ENCODE measurements at places on chromosomes 4 and X.

DNA sequence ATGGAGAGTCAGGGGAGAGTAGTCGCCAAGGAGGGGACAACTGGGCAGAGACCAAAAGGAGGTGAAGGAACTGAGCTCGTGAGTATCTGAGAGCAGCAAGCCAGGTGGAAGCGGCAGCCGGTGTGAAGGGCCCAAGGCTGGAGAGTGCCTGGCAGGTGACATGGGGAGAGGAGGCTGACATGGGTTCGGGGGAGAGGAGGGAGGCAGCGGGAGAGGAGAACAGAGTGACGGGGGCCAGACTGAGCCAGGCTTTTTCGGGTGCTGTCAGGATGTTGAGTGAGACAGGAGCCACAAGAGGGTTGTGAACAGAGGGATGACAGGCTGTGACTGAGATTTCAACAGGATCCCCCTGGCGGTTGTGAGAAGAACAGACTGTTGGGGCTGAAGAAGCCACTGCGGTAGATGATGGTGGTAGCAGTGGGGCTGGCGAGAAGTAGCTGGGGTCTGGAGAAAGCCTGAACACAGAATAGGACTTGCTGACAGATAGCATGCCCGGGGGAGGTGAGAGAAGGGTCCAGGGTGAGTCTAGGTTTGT lies 5.7 kb downstream of the ELK1 start:
- no peak for DNase-seq

GRCh38 chr4:101221294-101221693 lies 126.0 kb downstream of the PPP3CA start:
- DNase-seq: no peak

DNA sequence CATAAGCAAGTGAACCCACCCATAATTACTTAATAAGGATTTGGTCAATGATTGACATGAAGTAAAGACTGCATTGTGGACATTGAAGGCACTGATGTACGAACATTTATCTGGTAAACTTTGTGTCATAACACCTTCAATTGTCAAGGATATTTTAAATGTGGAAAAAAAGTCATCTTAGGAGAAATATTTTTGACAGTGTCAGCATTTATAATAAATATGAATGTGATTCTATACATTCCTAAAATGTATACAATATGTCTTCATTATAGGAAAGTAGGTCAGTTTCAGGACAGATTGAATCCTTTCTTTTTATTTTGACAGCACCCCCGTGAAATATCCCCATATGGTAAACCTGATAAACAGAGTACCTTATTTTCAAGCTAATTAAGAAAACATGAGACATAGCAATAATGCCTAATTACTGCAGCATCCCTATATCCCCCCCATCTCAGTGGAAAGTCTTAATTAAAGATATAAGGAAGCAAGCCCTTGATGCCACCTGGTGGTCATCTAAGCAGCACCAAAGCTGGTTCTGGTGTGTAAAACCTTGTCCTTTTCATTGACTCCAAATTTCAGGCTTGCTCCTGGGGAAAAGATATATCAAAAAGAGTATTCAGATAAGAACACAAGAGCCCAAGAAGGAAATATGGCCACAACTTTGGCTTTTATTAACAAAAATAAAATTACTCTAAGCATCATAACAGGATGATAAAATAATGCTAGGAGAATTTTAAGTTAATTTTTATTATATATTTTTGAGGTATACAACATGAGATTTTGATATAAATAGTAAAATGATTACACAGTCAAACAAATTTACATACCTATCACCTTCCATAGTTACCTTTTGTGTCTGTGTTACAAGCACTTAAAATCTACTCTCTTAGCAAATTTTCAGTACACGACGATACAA lies 379.7 kb downstream of the TLL1 start:
- DNase-seq: peak; percentile 21

DNA sequence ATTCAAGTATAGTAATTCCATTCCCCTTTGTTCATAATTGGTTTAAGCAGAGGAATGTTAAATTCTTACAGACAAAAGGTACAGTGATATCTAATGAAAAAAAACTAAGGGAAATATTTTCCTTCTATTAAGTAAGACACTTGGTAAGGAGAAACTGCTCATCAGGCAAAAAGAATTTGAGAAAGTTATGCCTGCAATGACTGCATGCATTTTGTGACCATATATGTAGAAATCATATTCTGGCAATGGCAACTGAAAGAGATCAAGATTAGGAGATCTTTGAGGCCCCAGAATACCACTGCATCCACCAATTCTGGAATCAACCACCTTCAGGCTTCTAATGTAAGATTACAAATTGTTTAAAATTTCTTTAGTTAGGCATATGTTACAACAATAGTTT lies 364.8 kb downstream of the PCDH10 start:
- DNase-seq: no peak

- no peak for DNase-seq
These were observed 153.6 kb downstream of the AR start for GRCh38 chrX:67697452-67697851.

- DNase-seq: no peak
These were observed 139.6 kb upstream of the WDR1 start for GRCh38 chr4:10256203-10256602.

GRCh38 chrX:40663880-40664630 lies 16.7 kb upstream of the CXorf38 start:
- DNase-seq: no peak

GRCh38 chr4:144711700-144712456 lies 65.9 kb downstream of the HHIP start:
- DNase-seq: no peak

DNA sequence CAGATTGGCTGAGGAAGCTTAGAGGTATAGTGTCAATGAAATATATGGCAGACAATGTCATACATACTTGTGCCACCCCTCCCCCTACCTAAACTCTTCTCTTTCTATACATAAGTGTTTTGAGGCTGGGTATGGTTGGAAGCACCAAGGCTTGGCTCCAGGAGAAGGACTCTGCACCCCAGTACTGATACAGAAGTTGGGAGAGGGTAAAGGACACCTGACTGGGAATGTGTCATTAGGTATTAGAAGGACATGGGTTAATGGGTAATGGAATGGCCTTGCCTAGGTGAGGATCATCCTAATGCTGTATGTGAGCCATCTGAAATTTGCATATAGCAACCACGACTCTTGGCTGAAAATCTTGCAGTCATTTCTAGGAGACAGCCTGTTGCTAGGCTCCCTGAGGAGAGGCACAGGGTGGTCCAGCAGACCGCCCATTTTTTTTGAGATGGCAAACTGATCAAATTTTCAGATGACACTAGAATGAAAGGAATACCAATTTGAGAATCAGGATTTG lies 26.8 kb upstream of the AP1S2 start:
- no peak for DNase-seq

DNA sequence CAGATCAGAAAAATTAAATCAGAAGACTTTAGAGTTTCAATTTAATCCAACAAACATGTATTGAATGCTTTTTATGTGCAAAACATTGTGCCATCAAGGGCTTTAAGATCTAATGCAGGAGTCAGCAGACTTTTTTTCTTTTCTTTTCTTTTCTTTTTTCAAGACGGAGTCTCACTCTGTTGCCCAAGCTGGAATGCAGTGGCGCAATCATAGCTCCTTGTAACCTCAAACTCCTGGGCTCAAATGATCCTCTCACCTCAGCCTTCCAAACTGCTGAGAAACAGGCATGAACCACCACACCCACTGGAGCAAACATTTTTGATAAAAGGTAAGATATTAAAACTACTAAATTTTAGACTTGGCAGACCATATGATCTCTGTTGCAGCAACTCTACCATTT lies 24.6 kb upstream of the LRBA start:
- DNase-seq: no peak

DNA sequence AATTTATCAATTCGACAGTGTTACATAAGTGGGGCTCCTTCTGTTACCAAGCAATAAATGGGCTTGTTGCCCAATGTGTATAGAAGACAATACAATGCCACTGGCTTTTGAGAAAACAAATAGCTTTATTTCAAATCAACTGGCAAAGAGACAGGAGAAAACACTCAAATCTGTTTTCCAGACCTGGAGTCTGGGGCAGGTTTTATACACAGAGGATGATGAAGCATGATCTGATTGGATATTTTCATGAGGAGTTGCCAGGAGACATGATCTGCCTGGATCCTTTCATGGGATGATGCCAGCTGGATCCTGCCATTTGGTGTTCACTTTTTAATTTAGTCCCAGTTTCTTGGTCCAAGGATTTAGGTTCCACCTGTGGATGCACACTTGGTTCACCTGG lies 287.9 kb downstream of the CXXC4 start:
- DNase-seq: no peak

DNA sequence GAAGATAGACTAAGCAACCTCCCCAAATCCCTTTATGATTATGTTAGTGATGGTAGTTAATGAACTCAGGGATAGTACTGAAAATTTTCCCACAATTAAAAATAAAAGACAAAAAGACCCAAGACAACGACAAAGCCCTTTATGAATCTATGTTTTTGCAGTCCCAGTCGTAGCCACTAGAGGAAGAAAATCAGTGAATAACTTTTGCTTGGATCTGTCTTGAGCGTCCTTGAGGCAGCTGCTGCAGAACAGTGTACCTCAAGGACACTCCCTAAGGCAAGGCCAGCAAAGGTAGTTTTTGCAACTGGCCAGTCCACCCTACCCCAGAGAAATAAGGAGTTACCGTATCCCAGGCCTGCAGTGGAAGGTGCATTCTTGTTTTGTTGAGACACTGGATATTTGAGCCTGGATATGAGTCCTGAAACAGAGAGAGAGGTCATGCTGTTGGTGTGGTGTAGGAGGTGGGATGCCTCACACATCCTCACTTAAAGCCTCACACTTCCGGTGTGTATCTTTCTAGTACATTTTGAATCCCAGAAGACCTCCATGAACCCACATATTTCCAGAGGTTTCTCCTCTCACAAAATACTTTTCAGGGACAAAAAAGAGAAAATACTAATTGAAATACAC lies 8.7 kb upstream of the TIMM8A start:
- no peak for DNase-seq

DNA sequence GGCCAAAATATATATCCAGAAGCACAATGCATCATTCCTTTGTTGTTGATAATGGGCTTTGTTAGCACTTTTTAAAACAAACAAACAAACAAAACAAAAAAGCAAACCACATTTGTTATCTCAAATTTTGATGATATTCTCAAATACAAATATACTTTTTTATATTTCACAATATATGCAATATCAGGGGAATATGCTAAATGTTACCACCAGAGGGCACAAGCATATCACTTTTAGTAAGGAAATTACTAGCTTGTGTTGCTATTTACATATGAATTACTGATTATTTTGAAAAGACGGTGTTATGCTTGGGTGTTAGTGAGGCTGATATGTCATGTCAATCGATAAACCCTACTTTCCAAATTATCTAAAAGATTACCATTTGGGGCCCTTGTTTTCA lies 29.1 kb downstream of the RIPPLY1 start:
- peak; percentile 50 for DNase-seq

GRCh38 chrX:154968353-154968752 lies 54.2 kb downstream of the F8 start:
- no peak for DNase-seq

DNA sequence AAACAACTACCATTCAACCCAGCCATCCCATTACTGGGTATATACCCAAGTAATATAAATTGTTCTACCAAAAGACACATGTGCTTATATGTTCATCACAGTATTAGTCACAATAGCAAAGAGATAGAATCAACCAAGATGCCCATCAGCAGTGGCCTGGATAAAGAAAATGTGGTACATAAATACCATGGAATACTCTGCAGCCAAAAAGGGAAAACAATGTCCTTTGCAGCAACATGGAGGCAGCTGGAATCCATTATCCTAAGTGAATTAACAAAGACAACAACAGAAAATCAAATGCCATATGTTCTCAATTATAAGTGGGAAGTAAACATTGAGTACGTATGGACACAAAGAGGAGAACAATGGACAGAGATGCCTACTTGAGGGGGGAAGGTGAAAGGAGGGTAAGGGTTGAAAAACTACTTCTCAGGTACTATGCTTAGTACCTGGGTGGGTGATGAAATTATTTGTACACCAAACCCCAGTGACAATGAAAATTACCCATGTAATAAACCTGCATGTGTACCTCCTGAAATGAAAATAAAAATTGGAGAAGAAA lies 632.1 kb upstream of the AADAT start:
- no peak for DNase-seq

DNA sequence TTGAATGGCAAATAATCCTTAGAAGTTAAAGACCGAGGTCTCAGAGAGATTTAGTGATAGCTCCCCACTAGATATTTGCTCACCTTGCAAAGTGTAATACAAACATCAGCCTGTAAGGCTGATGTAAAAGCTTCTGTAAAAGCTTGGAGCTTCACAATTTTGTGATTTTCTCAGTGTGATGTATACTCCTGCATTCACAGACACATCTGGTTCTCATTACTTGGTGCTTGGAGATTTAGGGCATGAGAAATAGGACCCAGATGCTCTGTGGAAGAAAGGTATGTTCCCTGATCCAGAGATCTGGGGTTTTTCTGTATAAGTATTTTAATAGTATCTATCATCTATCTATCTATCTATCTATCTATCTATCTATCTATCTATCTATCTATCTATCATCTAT lies 1664.3 kb downstream of the C4orf33 start:
- DNase-seq: no peak

DNA sequence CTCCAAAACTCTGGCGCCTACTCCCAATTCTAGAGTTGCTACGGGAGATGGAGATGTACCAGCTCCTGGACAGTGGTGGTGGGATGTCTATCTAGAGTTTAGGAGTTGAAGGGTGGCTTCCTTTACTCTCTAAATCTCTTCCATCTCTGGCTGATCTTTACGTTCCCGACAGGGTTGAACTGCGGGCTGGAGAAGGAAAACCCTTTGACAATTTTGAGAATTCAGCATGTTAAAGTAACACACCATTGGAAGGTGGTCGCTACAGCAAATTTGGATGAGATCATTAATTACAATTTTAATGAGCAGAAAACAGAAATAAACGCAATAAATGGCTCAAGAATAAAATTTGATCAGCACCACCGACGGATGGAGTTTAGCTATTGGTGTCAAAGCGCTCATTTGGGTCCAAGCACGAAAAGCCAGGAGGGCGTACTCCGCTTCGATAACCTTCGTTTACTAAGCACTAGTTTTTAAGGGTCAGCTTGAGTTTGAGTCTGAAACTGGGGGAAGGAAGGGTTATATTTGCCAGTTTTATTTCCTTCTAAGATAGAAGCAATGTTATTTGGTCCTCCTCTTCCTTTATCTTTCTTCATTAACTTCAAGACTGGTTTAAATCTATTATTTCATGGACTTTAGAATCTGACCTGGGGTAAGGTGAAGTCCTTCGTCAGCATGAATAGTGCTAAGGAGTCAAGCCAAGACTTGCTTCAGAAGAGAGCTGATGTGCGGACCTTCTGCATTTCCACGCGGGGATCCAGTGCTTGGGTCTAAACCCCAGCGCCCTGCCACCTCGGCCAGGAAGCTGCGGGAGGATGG lies 1.5 kb upstream of the NKX6-1 start:
- DNase-seq: no peak

DNA sequence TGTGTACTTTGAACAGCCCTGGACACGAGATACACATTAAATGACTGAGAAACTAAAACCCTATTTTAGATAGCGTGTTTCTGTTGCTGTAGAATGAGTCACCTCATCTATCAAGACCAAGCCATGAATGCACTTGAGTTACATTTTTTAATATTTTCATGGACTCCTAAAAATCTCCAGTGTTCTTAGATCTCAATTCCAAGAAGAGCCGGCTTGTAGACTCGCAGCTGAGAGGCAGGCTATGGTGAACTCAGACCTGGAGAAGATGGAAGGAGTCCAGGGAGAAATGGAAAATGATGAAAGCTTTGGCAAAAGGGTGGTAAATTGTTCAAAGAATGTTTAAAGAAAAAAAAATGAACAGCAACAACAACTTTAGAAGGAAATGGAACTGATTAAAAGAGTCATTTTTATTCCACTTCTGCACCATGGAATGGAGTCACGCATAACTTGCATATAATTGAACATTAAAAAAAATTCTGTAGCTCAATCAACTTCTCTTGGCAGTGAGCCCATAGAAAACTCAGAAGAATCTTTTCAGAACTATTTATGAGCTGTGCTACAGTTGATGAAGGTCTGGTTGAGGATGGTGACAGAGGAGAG lies 129.8 kb downstream of the MXRA5 start:
- DNase-seq: no peak
